ENCODE measurements at places on chromosomes 6 and 20.

- DNase-seq, result no peak
Measured at GRCh38 chr6:138007014-138007472, 100.2 kb downstream of the PERP start.

GRCh38 chr6:75528423-75528822, 34.8 kb upstream of the FILIP1 start:
- DNase-seq, result no peak

DNA sequence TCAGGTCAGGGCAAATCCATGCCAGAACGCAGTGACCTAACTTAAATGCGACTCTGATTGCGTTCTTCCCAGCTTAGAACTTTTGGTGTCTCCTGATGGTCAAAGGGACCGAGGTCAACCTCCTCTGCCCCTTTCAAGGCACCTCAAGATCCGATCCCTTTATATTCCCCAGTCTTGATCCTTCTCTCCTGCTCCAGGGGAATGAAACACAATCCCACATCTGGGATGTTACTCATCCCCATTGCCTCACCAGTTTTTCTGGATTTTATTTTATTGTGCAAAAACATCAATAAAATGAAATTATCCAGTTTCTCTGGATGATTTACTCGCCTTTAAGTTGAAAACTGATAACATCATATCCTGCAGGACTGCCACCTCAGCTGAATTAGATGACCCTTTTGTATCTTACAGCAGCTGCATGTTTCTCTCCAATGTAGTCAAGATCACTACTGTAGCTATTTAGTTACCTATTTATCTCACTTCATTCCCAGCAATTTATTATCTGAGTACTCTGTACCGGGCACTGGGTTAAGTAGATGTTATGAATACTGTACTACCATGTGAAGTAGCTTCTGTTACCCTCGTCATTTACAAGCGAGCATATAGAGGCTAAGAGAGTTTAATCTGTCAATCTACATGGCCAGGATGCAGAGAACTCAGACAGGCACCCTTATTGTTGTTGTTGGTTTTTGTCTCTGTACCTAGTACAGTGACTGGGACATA, 44.0 kb downstream of the IRAK1BP1 start:
- DNase-seq, result no peak

GRCh38 chr20:48076747-48077146, 291.5 kb upstream of the SULF2 start:
- no peak for DNase-seq

- no peak for DNase-seq
Measured at GRCh38 chr20:49415668-49416044, 66.8 kb downstream of the KCNB1 start.

DNA sequence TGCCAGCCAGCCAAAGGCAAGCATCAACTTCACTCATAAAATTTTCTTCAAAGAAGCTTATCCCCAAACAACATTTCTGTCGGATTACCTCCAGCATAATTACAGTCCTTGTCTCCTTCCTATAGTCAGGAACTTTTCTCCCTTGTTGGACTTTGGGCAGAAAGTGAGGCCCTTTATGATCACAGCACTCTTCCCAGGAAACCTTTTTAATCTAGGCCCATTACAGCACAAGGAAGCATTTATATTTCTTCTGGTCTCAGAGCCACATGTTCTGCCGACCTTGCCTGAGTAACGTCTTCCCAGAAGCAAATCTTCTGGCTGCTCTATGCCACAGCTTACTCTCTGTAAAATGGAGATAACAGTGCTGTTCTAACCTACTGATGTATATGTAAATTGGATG, 437.2 kb upstream of the SLC35B3 start:
- no peak for DNase-seq

GRCh38 chr6:109096208-109096607, 901 bp downstream of the CEP57L1 start:
- no peak for DNase-seq

DNA sequence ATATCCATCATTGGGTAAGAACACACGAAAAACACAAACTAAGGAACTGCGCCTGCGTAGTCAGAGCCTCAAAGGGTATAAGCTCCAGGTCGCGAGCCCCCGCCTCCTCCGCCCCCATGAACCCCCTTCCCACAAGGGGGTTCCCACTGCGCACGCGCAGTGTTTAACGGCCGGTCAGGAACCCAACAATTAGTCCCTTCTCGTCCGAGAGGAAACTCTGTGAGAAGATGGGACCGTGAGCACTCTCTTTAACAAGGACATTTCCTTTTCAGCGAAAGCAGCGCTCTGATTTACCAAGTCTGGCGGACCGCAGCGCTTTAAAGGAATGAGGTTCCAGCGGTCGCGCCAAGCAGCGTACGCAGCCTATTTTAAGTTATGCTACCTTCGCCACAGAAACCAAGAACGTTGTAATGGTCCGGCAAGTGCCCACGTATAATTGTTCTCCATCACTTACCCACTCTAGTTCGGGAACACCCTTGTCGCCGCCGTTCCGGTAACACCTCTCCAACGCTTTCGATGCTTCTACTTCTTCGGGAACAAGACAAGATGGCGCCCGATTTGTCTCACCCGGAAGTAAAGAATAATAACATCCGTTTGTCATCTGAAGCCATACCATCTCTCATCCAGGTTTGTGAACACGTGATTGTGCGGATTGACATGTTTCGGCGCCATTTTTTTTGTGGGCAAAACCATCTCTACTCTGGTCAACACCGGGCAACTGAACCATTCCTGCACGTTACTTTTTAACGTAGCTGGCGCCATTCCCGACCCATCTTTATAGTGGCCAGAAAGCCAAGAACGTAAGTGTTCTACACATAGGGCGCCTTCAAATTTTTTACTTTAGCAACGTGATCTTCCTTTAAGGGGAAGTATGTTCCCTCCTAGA, at the start of gene PNISR:
TSS of gene PNISR (minus strand) at position 548 of the 886 bp plus-strand sequence. CDS start 10,649 bp downstream, outside the sequence.
- peak; percentile 94 for DNase-seq

- no peak for DNase-seq
Measured at GRCh38 chr20:57571782-57572416, 11.0 kb downstream of the PCK1 start.

DNA sequence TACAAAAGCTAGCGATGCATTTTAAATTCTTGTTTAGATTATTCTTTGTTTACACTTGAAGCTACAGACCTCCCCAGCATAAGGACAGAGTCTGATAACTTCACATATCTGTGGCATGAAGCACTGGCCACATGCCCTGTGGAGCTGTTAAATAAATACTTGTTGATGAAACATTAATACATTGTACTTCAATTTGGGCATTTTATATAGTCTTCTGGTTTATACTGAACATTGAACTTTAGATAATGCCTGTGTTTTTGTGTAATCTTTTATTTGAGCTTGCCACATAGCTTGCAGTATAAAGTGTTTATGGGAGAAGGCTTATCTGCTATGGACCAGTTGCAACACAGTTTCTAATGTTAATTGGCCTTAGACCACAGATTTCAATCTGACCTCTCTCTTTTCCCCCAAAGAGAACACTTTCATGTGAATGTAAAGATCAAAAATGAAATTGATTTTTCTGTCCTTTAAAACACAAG, 48.2 kb downstream of the FRK start:
- no peak for DNase-seq

Measured in ovary (tissue), 10 donors.